ENCODE measurements at places on chromosomes 3 and 15. TPM values are rescaled to one million over a fixed set of nuclear protein-coding genes. Genes with fewer than 3 reads are reported as not detected.

GRCh38 chr3:152971880-152972279 is 136.9 kb downstream of the P2RY1 start:
- peaks cover 3% of the 10 kb centered on the region for H3K27me3 ChIP-seq
- no peak for DNase-seq
- H3K27ac ChIP-seq = no peak overlapping the region
- H3K4me1 ChIP-seq = no peaks in the 10 kb centered on the region
- H3K36me3 ChIP-seq = no peaks in the 10 kb centered on the region
- no peak overlapping the region for H3K4me3 ChIP-seq

- H3K4me1 ChIP-seq = no peaks in the 10 kb centered on the region
- H3K36me3 ChIP-seq = no peaks in the 10 kb centered on the region
Observed at GRCh38 chr3:66172394-66172793, 48.4 kb upstream of the SLC25A26 start.

- H3K27ac ChIP-seq = no peak overlapping the region
- no peaks in the 10 kb centered on the region for H3K27me3 ChIP-seq
- no peak overlapping the region for H3K4me3 ChIP-seq
Observed at GRCh38 chr3:172271386-172271976, 176.8 kb downstream of the GHSR start.

- DNase-seq = no peak
- no peak overlapping the region for H3K27ac ChIP-seq
- H3K4me1 ChIP-seq = no peaks in the 10 kb centered on the region
- no peak overlapping the region for H3K4me3 ChIP-seq
Observed at GRCh38 chr3:57093489-57093888, 33.0 kb downstream of the SPATA12 start.

DNA sequence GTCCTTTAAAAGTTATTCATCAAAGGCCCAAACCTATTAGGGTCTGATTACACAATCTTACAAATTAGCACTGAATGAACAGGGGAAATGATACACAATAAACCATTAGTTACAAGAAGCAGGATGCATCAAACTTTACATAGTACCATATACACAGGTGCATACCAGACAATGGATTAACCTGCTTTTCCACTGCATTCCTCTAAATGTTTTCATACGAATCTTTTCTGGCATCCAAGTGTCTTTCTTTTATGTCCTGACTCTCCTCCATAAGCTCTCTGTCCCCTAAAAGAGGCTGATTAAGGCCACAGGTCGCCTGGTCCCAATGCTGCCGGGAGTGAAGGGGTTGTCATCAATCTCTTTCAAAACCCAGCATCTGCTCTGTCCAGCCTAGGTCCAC is 11.4 kb downstream of the FBN1 start:
- peaks cover 4% of the 10 kb centered on the region for H3K4me1 ChIP-seq
- no peaks in the 10 kb centered on the region for H3K27me3 ChIP-seq

The IL16 gene
- total RNA-seq = 130 TPM

DNA sequence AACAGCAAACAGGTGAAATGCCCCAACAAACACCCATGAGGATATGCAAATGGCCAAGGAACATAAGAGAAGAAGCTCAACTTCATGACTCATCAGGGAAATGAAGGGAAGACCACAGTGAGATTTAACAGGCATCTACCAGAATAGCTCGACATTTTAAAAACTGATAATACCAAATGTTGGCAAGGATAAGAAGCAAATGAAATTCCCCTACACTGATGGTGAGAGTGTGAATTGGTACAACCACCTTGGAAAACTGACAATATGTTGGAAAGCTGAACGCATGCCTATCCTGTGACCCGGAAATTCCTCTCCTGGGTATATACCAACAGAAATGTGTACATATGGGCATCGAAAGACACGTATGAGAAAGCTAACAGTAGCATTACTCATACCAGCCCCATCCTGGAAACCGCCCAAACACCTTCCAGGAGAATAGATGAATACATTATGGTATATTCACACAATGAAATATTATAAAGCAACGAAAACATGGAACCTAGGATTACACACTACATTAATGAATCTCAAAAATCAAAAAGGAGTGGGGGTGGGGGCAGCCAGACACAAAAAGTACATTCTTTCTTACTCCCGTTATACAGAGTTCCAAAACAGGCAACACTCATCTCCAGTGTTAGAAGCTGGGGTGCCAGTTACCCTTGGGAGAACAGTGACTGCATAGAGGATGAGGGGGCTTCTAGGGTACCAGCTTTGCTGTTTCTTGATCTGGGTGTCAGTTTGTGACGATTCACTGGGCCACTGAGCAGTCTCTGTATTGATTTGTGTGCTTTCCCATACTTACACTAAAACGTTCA is 16.9 kb downstream of the RFTN1 start:
- H3K4me1 ChIP-seq = peaks cover 63% of the 10 kb centered on the region
- H3K36me3 ChIP-seq = peaks cover 65% of the 10 kb centered on the region
- H3K27me3 ChIP-seq = no peaks in the 10 kb centered on the region
- no peak for DNase-seq

GRCh38 chr15:97866959-97867358 is 93.5 kb upstream of the ARRDC4 start:
- H3K27me3 ChIP-seq = no peaks in the 10 kb centered on the region
- no peaks in the 10 kb centered on the region for H3K4me1 ChIP-seq

- H3K4me1 ChIP-seq = peaks cover 53% of the 10 kb centered on the region
- no peaks in the 10 kb centered on the region for H3K36me3 ChIP-seq
- H3K27me3 ChIP-seq = no peaks in the 10 kb centered on the region
- peak; percentile 31 for DNase-seq
- no peak overlapping the region for H3K4me3 ChIP-seq
Observed at GRCh38 chr15:74319596-74320351, 47.7 kb downstream of the CYP11A1 start.

- H3K36me3 ChIP-seq = peaks cover 16% of the 10 kb centered on the region
- peak overlapping the region; percentile 97 for H3K27ac ChIP-seq
- no peaks in the 10 kb centered on the region for H3K27me3 ChIP-seq
- DNase-seq = no peak
- H3K4me3 ChIP-seq = peak overlapping the region; percentile 96
Observed at GRCh38 chr3:183099838-183100204, 525 bp upstream of the MCCC1 start.

DNA sequence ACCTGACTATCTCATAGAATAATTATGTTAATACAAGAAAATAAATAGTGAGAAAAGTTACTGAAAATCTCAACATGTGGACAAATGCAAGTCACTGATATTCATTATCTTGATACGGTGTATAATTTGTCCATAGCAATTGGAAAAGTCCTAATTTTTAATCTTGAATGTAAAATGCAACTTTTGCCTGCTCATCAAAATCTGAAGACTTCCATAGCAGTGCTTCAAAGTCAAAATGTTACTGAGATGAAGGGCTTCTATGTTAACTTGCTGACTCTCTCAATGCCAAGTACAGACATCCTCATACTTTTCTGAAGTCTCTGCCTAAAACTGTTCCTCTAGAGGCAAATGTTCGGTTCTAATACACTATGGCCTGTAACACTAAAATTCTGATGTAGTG is 1300.1 kb upstream of the EPHA6 start:
- no peaks in the 10 kb centered on the region for H3K36me3 ChIP-seq
- no peak overlapping the region for H3K4me3 ChIP-seq
- no peak for DNase-seq

- no peak overlapping the region for H3K4me3 ChIP-seq
- no peaks in the 10 kb centered on the region for H3K4me1 ChIP-seq
- H3K27me3 ChIP-seq = no peaks in the 10 kb centered on the region
- no peaks in the 10 kb centered on the region for H3K36me3 ChIP-seq
- H3K27ac ChIP-seq = no peak overlapping the region
Observed at GRCh38 chr15:37040072-37040742, 60.1 kb downstream of the MEIS2 start.

The SNTN gene
- total RNA-seq = not detected

The STXBP5L gene
- not detected for total RNA-seq

The TIGIT gene
- total RNA-seq = 73.5 TPM
